CD4-positive, alpha-beta T cell treated with Interleukin-6 for 4 hours (primary cell): ENCODE measurements at places on chromosomes 2 and 18.

DNA sequence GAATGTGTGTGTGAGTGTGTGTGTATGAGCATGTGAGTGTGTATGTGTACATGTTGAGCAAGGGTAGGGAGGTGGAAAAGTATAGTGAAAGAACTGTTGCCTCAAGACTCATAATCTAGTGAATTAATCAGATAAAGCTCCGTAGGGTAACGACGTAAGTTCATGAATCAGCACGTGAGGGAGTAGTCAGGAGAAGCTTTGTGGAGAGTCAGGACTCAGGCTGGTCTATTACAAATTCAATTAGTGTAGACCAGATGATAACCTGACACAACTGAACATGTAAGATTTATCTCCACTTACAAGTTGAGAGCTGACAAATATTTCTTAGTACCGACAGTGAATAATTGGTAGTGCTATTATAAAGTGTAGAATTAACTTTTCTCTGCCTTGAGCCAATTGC is 194.5 kb downstream of the RAD51AP2 start:
- DNase-seq, result no peak

GRCh38 chr2:184890311-184890710 is 292.0 kb downstream of the ZNF804A start:
- DNase-seq, result no peak

GRCh38 chr2:156181208-156181607 is 151.3 kb downstream of the NR4A2 start:
- no peak for DNase-seq

GRCh38 chr18:911486-911885 is 6.8 kb downstream of the ADCYAP1 start:
- DNase-seq, result no peak

- no peak for DNase-seq
These were observed 78.5 kb upstream of the PTPRM start for GRCh38 chr18:7488571-7488970.

DNA sequence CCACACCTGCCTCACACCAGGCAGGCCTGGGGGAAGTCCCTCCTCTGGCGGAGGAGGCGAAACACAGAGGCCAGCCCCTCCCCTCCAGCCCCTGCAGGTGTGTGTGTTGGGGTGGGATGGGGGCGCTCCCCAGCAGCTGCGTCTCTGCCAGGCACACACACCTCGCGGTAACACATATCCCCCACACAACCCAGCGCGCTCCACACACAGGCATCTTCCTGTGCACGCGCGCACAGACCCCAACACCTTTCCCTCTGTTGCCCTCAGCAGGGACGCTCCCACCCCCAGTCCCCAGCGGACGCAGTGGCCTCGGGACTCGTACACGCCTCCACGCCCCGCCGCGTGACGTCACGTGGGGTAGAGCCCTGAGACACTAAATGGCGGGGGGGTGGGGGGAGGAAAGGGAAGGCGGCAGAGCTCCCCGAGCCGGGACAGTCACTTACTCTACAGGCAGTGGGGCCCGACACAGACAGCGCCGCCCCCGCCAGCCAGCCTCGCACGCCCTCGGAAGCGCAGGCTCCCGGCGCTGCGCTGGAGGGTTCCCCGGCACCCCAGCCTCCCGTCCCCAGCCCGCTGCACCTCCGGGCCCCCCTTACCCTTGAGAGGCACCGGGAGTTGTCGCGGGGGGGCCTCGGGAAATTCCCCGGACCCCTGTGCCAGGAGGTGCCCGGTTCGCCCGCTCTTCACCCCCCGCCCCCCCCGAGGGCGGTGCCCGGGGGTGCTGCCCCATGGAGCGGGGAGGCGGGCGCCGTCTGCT is at the start of gene WNT10A:
TSS of gene WNT10A (plus strand) at position 751 of the 757 bp plus-strand sequence. CDS start 144 bp downstream, outside the sequence.
- peak; percentile 95 for DNase-seq

DNA sequence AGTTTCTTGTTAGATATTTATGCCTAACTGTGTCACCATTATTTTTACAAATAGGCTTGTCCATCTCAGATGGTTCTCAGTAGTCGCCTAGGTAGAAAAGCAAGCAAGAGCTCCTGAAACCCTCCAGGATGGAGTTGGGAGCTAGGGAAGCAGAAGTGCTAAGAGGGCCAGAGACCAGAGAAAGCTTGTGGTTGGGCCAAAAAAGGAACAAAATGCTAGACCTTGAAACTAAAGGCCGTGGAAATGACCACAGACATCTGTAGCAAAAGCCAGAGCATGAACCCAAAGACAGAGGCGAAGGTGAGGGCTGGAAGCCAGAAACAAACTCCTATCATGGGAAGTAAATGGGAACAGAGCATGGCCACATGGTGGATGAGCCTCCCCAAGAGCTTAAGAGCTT is 29.9 kb upstream of the RMDN2 start:
- DNase-seq, result no peak
